ENCODE measurements at places on chromosomes 1 and 21.

GRCh38 chr1:82752046-82752445 is 951.3 kb downstream of the ADGRL2 start:
- no peak for DNase-seq

DNA sequence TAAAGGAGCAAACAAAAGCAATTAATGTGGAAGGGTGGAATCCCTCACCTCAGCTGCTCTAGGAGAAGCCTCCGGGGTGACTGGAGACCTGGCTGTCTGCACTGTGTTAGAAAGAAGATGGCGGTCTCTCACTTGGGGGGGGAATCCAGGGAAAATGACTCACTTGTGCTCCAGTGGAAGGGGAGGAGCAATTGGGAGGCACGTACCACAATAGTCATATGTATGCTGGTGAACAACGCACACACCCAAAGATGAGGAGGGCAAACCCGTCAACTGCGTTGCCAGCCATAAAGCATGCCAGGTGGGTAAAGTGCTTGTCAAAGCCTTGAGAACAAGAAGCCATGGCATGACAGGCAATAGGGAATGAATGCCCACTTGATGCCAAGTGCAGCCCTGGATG is 22.1 kb downstream of the PLEKHA6 start:
- no peak for DNase-seq

GRCh38 chr1:116096013-116096618 is 15.1 kb upstream of the MAB21L3 start:
- no peak for DNase-seq

DNA sequence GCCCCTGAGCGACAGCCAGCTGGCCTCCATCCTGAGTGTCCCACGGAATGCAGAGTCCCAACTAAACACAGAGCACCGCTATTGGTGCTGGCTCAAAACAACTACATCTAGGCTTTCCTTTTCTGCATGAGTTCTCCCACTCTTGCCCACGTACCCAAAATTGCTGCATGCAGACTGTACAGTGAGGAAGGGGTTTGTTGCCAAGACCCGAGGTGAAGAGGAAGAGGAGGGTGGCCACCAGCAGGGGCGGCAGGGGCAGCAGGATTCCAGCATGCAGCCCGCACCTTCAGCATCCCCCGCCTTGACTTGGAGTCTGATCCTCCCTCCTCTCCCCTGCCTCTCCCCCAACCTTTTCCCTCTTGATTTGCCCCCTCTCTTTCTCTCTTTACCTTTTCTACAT is 8.0 kb downstream of the S100A9 start:
- no peak for DNase-seq

DNA sequence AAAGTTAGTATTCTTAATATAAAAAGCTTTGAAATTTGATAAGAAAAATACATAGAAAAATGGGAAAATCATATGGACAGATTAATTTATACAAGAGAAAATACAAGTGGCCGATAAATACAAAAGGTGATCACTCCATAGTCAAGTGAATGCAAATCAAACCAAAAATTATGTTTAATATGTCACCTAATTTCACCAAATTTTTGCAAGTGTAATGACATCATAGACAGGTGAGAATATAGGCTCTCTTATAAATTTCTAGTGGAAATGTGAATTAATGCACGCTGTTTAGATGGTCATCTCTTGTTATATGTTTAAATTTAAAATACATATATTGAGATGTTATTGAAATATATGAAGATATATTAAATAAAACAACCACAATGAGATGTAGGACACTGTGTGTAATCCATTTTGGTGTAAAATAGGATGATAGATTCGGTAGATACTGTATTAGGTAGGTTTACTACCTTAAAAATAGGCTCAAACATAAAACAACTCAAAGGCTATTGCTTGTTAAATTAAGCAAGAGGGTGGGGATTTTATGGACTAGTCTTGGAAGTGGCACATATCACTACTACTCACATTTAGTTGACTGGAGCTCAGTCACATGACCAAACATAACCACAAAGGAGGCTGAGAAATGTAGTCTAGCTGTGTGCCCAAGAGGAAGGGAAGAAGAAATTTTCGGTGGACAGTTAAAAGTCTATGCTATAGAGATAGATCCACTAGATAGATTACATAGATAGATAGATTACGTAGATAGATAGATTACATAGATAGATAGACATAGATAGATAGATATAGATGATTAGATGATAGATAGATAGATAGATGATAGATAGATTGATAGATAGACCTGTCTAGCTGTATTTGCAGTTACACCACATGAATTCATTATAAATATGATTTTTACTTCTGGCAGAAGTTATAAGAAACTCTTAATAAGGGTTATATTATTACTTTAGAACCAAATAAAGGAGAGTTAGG is 9.2 kb downstream of the INSL5 start:
- DNase-seq, result no peak

DNA sequence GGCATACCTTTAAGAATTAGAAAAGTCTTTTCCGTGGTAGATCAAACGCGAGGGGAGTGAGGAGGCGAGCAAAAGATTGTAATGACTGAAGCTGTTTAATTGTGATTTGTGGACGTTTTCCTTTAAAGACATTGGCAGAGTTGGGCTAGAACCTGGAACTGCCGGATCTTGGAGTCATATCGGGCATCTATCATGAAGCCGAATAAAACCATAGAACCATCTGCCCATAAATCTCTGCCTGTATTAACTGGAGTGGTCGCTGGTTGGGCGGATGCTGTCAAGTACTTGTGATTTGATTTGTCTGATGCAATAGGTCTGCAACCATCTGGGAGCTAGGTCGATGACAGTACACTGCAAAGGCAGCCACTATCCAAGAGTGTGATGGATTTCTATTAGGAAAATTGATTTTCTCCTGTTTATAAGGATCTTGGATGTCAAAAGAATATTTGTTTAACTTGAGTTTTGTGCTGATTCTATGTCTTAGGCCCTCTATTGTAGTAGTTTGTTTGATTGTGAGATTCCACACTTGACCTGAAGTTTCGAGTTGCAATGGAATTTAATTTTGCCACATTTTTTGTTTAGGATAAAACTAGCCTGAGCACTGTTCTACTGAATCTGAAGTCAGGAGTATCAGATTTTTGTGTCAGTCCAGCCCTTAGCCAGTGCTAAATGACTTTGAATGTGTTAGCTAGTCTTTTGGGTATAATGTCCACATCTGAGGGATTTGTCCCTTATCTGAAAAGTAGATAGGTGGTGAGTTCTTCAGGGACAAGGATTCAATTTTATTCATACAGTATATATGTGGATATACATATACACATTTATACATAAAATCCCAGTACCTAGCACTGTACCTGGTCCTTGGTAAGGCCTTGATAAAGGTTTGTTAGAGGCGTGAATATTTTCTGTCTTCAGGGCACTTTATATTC is 1.2 kb downstream of the SARS1 start:
- no peak for DNase-seq

DNA sequence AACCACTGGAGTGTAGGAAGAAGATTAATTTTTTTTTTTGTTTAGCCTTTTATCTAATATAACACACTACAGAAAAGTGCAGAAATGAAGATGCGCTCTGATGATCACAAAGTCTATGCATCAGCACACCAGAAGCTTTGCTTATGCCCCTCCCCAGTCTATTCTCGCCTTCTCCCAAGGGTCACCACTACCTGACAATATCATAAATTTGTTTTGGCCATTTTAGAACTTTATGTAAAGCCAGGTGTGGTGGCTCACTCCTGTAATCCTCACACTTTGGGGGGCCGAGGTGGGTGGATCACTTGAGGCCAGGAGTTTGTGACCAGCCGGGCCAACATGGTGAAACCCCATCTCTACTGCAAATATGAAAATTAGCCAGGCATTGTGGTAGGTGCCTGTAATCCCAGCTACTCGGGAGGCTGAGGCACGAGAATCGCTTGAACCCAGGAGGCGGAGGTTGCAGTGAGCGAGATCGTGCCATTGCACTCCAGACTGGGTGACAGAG is 231.3 kb downstream of the FOXD2 start:
- no peak for DNase-seq
